ENCODE measurements at places on chromosomes 6 and 20.

DNA sequence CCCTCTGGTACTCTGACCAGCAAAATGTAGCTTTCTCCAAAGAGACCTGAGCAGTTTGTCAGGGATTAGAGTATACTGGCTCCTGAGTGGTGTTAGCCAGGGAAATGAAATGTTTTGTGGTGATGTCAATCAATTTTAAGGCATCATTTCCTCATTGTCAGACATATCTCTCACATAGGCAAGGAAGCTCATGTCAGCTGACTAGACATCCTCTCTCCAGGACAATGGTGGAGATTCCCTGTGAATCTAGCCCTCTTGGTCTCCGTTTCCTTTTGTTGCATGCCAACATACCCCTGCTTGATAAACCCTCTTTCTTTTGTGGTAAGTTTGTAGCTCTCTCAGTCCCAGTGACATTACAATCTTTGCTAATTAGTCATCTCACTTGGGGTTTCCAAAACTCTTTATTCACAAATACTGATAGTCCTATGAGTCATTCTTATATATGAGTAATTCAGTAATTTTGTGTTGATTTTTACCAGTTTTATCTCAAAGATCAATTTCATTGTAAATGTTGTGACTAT is 135.6 kb upstream of the PTPRK start:
- no peak for DNase-seq

- no peak for DNase-seq
Measured at GRCh38 chr6:166617359-166617758, 9.7 kb downstream of the RPS6KA2 start.

DNA sequence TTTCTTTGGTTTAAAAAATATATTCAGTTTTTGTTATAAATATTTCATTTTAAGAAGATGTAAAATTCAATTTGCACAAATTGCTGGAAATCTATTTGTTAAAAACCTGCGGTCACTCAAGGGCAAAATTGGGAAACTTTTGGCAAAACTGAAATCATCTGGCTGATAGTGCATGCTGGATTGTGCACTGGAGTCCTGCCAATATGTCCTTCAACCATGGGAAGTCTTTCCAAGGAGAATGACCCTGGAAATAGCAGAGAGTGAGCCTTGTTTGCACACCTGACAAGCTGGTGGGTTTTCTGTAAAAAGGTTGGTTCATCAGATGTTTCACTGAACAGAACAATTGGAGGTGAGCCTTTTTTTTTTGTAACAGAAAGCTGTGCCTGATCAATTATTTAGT is 413.5 kb downstream of the BTBD3 start:
- no peak for DNase-seq

- DNase-seq, result no peak
Measured at GRCh38 chr20:7327810-7328209, 560.3 kb downstream of the BMP2 start.

DNA sequence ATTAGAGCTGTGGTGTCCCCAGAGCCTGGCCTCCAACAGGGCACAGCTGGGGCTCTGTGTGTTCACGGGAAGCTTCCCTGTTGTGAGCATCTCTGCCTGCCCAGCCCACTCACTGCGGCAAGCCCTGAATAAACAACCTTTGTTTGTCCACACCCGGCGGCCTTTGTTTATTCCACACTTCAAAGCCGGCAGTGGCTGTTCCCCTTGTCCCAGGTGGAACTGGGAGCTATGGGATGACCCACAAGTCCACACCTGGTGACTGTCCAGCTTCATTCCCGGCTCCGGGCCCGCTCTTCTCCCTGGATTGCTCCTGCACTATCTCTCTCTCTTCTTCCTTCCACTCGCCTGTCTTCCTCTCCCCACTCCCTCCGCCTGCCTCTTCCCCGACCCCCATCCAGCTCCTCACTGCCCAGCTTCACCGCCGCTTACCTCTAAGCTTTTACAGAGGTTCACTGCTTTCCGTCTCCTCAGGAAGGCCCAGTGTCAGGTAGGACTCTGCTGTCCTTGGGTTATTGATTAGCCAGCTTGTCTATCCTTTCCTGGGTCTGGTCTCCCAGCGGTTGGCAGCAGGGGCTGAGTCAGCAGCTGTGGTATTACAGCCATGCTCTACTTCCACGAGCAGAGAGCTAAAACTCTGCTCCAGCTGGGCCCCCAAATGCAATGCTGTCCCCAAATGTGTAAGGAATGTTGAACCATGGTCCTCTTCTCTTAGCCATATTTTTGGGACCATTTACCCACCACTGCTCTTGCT is 17.8 kb downstream of the DACT2 start:
- DNase-seq, result no peak

- DNase-seq, result no peak
Measured at GRCh38 chr6:80329496-80329895, 223.0 kb downstream of the BCKDHB start.

DNA sequence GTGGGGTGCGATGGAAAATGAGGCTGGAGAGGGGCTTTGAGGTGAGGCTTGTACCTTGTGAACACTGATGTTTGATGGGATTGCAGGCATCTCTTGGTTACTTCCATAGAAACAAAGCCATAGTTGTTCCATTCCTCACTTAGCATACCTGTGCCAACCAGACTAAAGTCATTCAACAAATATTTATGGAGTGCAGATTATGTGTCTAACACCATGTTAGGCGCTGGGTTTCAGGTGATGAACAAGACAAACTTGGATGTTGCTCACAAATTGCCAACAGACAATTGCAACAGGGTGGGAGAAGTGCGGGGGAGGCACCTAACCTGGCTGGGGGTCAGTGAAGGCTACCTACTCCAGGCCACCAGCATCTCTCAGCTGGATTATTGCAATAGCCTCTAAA is 1.5 kb downstream of the TTPAL start:
- no peak for DNase-seq

DNA sequence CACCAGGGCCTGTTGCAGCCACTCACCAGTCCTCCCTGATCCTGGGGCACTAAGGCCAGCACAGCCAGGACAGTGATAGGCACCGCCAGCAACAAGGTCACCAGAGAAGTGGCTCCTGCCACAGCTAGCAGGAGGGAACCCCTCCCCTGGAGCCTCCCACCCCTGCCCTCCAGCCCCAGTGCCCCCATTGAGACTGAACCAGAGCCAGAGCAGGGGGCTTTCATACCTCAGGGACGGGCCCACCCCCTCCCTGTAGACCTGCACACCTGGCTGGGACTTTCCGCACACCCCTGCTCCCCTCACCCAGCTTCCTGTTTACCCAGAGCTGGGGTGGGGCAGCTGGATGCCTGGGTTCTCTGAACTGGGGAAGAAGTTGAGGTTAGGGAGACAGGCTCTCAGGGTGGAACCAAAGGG is at the start of gene LTB:
TSS of gene LTB (minus strand) at position 195 of the 414 bp plus-strand sequence. CDS start at position 188, 7 bp downstream.
- DNase-seq, result peak; percentile 74

DNA sequence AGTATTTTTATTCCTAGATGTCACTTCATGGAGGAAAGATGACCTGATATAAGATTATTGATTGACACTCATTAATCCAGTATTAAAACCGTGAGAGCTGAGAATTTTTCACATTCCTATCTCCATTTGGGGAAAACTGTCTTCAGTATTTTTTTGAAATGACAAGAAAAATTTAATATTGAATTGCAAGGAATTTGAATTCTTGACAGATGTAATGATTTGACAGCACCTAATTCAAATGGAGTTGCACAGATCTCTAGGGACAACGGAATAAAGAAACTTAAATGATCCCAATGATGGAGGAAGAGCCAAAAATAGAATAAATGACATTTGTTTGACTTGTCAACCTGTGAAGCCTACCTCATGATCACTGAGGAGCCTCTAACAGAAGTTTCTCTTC is 1591.4 kb downstream of the HACE1 start:
- no peak for DNase-seq

GRCh38 chr6:25124216-25124715 is 154.9 kb upstream of the CARMIL1 start:
- DNase-seq, result no peak

GRCh38 chr6:128513878-128514277 is 6.5 kb downstream of the PTPRK start:
- DNase-seq, result no peak

DNA sequence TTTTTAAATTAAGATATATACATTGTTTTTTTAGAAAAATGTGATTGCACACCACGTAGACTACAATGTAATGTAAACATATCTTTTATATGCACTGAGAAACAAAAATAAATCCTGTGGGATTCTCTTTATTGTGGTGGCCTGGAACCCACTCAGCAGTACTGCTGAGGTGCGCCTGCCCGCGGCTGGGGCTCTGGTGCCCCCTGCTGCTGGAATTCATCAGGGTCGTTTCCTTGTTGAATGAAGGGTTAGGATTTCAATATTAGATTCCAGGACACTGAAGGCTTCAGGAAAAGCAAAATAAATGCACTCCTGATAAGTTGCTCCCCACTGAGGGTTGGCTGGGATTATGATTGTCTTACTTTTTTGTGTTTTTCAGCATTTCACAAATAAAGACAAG is 175.8 kb upstream of the GGTLC1 start:
- DNase-seq, result no peak

GRCh38 chr20:63509088-63509564 is 10.2 kb upstream of the EEF1A2 start:
- DNase-seq, result no peak

GRCh38 chr6:139979021-139979725 is 604.7 kb upstream of the CITED2 start:
- no peak for DNase-seq

GRCh38 chr6:111192911-111193555 is 105.7 kb downstream of the SLC16A10 start:
- no peak for DNase-seq

- no peak for DNase-seq
Measured at GRCh38 chr6:152529369-152529768, 107.8 kb downstream of the SYNE1 start.

DNA sequence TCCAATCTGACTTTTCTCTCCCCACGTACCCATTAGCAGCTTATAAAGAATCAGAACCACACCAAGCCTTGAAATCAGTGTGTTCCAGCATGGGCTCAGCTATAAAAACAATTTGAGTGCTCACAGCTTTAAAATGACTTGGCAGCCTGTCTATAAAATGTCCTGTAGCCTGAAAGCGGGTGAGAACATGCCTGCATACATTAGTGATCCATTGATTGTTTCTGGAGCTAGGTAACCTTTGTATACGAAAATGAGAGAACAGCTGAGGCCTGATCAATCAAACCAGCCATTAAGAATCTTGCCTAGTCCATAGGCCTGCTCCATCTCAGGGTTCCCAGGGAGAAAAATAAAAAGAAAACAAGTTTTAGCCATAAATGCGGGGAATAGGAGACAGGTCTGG is 245.8 kb upstream of the SULF2 start:
- DNase-seq, result no peak

GRCh38 chr6:43944908-43945767 is 175.1 kb downstream of the VEGFA start:
- DNase-seq, result no peak

DNA sequence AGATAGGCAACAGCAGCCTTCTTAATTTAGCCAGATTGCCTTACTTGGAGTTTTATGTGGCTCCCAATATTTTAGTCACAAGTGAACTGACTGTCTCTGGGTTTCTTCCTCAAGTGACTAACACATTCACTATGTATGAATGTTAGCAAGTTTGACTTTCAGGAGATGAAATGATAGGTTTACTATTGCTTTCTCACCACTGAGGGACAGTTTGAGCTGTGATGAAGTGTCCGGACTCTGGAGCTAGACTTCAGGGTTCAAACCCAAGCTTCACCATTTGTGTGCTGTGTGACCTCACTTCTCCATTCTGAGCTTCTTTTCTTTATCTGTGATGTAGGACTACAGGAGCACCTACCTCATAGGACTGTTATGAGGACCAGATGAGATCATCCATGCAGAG is 8.2 kb downstream of the DHX35 start:
- DNase-seq, result no peak

DNA sequence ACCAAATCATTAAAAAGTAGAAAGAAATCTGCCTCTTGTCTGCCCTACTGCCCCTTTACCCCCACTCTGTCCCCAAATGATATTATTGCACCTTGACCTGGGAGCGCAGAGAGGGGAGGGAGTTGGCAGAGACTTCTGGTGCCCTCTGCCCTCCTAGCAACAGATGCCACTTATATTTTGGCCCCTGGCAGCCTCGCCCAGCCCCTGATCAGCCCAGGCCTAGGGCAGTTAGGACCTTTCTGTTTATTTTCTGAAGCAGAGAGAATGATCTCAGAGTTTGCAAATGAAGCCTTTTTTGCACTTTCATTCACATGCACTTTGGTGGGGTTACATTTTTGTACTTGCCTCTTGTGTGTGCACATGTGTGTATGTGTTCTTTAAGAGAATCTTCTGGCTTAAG is 8.4 kb upstream of the SGK2 start:
- no peak for DNase-seq

GRCh38 chr6:6319952-6320811 is at the start of gene F13A1:
F13A1 (minus strand) TSS chr6:6320662; CDS start chr6:6318664, 1,998 bp downstream.
- no peak for DNase-seq

DNA sequence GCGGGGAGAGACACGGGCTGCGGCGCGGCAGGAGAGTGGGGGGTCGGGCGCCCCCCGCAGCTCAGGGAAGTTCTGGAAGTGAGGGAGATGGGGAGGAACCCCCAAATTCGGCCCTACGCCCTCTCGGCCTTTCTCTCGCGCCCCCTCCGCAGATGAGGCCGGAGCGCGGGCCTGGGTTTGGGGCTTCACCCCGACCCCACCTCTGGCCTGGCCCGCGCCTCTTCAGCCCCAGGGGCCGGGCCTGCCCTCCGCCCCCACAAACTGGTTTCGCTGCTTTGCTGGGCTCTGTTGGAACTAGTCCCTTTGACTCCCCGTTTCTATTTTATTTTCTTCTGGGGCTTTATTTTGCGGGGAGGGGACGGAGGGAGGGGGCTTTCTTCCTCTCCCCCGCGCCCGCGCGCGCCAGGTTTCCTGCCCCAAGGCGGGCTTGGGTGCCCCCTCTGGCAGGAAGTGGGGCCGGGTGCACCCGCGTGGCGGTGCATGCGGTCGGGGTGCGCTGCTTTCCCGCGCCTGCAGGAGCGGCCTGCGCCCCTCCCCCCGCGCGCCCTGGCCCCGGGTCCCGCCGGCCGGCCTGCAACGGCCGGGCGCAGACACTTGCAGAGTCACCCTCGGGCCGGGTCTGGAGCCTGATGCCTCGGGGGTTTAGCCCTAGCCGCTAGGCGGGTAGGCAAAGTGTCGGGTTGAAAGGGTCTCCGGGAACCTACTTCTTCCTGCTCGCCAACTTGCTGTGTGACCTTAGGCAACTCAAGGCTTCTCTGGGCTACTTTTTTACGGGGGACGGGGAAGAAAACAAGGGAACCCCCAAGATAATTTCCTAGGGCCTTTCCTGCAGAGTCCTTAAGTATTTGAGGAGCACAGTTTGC is 1.3 kb downstream of the HMGA1 start:
- DNase-seq, result no peak

- no peak for DNase-seq
Measured at GRCh38 chr6:53162606-53163005, 14.0 kb upstream of the GCM1 start.

- DNase-seq, result no peak
Measured at GRCh38 chr6:158903801-158904200, 84.6 kb upstream of the EZR start.

GRCh38 chr6:161584051-161584450 is 310.2 kb upstream of the AGPAT4 start:
- no peak for DNase-seq
